Liver (tissue), 10 donors: ENCODE measurements at places on chromosomes 1 and 21. TPM values are rescaled to one million over a fixed set of nuclear protein-coding genes. Genes with fewer than 3 reads are reported as not detected.

ZNF648 gene
- 0.14 TPM for total RNA-seq

OR2T35 gene
- total RNA-seq, result not detected

ERI3 gene
- total RNA-seq, result 15.7 TPM

GPR25 gene
- total RNA-seq, result not detected

PDE9A gene
- total RNA-seq, result 4.2 TPM

TTC22 gene
- 2.2 TPM for total RNA-seq

NPPB gene
- total RNA-seq, result not detected

TMEM269 gene
- total RNA-seq, result 0.05 TPM

C1orf53 gene
- 8.6 TPM for total RNA-seq

AVPR1B gene
- total RNA-seq, result not detected

ALX3 gene
- not detected for total RNA-seq

LCE1E gene
- not detected for total RNA-seq

UBL4B gene
- not detected for total RNA-seq

NOS1AP gene
- total RNA-seq, result 13.0 TPM
